AG04449 (cell line): ENCODE measurements at places on chromosomes 6 and 20.

DNA sequence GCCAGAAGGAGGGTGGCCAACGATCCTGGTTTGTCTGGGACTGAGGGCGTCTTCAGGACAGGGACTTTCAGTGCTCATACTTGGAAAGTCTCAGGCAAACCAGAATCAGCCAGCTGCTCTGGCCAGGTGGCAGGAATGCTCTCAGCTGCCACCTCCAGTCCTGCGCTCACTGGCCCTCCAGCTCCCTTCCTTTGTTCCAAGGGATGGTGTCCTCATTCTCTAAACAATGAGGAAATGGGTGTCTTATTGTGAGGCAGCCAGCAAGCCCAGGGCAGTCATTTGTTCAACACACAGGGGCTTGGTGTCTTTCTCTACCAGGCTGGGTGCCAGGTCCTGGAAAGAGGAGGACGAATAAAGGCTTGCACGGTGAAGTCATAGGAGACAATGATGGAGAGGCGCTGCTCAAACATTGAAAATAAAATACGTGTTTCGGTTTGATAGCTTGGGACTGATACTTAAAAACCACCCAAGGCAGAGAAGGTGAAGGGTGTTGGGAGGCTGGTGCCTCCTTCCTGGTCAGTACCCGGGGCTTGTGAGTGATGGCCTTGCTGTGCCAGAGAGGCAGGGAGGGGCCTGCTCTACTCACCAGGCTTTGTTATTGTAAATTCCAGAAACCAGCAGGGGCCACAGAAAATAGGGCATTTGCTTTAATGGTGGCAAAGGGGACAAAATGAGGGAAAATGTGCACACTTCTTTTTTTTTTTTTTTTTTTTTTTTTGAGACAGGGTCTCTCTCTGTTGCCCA lies 11.3 kb upstream of the TMEM181 start:
- no peak for DNase-seq

GRCh38 chr6:10413262-10413849 lies 1.5 kb downstream of the TFAP2A start:
- DNase-seq = no peak

- no peak for DNase-seq
Observed at GRCh38 chr6:41568585-41569384, 22.6 kb downstream of the FOXP4 start.

- no peak for DNase-seq
Observed at GRCh38 chr6:158647501-158647900, 2.4 kb upstream of the SYTL3 start.

DNA sequence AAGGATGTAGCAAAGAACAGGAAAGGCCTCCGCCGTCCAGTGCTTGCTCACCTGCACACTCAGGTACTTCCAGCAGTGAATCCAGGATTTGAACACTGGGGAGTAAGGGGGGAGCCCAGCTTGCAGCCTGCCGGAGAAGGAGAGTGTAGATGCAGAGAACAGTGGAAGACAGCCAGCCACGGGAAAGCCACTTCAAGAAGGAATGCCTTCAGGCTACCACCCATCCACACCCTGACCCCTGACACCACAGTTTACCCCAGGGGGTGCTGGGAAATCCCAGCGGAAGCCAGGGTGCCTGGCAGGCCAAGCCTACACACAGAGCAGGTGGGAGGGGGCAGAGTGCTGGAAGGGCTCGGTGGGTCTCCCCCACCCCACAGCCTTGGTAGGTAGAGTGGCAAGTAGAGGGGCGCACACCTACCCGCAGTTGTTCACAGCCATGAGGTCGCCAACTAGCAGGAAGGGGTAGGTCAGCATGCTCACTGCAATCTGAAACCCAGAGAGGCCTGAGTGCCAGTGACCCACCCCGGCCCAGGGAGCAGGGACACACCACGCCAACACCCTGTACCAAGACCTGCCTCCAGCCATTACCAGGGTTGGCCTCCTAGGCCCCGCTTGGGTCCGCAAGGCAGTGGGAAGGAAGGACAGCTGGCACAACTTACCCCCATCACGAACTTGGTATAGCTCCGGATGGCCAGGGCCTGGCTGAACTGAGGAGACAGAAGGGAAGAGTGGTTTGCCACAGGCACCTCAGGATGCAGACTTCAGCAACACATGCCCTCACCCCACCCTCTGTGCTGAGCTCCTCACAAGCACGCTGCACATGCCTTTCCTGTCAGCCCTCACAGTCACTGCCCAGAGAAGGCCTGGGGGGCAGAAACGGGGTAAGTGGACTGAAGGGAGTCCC lies 15.7 kb downstream of the PI16 start:
- no peak for DNase-seq

- no peak for DNase-seq
Observed at GRCh38 chr20:41510224-41510623, 108.0 kb downstream of the CHD6 start.

DNA sequence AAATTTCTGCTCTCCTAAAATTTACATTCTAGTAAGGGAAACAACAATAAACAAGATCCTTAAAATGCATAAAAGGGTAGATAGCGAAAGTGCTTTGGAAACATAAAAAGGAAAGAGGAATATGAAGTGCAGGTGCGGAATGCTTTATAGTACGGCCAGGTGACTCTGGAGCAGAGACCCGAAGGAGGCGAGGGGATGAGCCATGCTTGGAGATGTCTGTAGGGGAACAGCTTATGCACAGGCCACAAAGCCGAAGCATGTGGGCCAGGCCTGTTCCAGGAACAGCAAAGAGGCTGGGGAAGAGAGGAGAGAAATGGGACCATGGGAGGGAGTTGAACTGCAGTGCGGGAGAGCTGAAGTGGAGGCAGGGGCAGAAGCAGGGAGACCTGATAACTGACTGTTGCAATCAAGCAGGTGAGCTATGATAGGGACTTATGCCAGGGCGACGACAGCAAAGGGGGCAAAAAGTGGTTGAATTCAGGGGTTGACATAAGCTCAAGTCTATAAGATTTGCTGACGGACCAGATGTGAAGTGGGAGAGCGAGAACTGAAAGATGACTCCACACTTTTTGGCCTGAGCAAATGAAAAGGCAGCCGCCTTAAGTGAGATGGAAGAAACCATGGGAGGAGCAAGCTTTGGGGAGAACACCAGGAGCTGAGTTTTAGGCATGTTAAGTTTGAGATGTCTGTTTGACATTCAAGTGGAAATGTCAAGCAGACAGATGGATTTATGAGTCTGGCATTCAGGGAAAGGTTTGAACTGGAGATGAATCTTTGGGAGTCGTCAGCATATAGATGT lies 83.1 kb downstream of the CNBD2 start:
- no peak for DNase-seq

DNA sequence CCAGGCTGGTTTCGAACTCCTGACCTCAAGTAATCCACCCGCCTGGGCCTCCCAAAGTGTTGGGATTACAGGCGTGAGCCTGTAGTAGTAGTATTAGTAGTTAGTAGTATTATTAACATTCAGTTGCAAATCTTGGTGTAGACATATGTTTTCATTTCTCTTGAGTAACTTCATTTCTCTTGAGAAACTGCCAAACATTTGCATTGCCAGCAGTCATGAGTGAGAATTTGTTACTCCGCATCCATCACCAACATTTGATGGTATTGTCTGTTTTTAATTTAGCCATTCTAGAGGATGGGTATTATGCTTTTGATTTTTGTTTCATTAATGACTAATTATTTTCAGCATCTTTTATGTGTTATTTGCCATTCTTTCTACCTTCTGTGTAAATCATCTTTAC lies 1.5 kb upstream of the ERVFRD-1 start:
- no peak for DNase-seq

- no peak for DNase-seq
Observed at GRCh38 chr6:3939368-3939958, 90.3 kb downstream of the FAM50B start.

DNA sequence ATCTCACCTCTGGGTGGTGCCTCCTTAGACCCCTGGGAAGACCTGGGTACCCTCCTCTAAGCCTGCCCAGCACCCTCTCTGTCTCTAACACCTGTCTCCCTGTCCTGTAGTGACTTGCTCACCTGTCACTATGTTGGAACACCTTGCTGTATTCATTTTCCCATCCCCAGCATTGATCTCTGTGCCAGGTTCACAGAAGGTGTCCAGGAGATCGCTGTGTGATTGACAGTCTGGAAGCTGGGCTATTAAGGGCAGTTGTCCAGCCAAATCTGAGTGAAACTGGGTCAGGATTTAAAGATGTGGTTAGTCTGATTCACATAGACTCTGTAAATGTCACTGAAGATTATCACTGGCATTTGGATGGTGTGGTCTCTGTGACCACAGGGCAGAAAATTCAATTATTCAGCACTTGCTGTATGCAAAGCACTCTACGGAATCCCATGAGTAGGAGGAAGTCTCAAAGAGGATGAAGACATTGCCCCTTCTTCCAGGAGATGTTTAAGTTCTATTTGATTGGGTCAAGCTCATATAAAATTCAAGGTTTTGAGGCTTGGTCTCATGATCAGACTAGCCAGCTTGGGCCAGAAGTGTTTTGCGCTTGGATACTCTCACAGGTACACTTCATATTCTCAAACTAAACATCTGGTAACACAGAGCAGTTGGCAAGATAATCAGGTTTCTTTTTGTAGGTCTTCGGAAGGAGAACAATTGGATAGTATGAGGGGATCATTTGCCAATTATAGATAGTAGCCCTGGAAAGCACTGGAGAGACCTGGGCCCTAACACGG lies 57.8 kb upstream of the TAGAP start:
- DNase-seq = no peak

GRCh38 chr20:4050203-4050980 lies 35.0 kb upstream of the RNF24 start:
- no peak for DNase-seq

- no peak for DNase-seq
Observed at GRCh38 chr6:91094341-91094740, 507.5 kb upstream of the MAP3K7 start.

- no peak for DNase-seq
Observed at GRCh38 chr6:163300838-163301237, 113.7 kb upstream of the QKI start.

DNA sequence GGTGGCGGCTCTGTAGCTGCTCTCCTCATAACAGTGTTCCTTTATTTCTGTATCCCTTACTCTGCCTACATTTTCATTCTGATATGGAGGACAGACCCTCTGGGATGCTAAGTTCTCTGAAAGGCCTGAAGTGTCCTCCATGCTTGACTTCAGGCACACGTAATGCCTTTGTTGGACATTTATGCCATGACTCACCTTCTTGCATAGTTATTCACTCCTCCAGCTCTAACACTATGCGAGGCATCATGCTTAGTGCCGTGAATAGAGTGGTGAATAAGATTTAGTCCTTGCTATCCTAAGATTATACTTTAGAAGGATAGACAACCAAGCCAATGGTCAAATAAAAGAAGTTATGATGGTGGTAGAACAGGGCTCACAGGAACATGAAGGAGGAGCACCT lies 760.9 kb upstream of the FLRT3 start:
- no peak for DNase-seq

DNA sequence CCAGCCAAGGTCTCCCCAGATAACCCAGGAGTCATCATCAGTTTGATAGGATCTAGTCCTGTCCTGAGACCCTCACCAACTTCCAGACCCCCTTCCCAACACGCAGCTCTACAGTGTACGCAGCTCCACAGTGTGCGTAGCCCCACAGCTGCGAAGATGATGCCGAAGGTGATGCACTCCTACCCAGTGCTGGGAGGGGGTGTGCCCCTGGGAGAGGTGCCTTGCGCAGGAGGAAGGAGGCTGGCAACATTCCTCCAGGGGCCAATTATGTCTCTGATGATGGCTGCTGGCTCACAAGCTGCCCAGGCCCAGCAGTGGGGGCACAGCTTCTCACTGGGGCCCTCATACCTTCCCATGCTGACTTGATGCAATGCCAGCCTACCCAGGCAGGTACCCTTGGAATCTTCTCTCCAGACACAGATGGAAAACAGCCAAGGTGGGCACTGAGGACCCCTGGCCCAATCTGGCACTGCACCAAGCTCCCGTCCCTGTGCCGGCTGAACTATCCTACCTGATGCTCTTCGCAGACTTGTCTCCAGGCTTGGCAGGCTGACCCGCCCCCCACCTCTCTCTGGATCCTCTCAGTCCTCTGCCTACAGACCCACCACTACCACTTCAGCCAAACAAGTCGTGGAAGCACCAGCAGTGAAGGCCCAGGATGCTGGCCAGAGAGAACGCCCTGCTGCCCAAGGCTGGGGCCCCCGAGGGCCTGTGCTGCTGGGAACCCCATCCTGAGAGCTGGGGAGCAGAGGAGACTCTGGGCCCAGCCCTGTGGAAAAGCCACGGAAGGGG lies 1.4 kb downstream of the ZNF512B start:
- no peak for DNase-seq

GRCh38 chr20:46509523-46509922 lies 3.8 kb downstream of the ZNF334 start:
- DNase-seq = no peak
